Stimulated activated CD4-positive, alpha-beta T cell treated with anti-CD3 and anti-CD28 coated beads, Interleukin-15, amount 100 ng/mL, for 1 hour (primary cell): ENCODE measurements at places on chromosomes 3 and 15.

DNA sequence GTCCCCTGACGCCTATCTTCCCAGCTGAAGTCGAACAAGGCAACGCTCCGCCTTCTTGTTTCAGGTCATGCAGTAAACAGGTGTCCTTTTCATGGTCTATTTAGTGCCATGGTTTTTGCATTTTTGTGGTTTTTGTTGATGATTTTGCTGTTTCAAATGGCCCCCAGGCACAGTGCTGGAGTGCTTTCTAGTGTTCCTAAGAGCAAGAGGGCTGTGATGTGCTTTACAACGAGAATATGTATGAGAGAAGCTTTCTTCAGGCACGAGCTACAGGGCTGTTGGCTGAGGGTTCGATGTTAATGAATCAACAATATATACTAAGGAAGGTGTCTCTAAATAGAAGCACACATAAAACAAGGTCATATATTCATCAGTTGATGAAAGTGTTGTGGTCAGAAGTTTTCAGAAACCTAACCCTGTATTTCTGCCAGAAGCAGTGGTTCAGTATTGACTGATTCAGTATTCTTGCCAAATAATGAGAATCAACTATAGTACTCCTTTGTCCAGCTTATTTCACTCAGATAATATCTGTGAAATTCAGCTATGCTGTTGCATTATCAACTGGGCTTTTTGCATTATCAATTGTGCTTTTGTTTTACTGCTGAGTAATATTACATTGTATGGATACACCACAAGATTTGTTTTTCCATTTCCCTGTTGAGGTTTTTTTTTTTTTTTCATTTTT is 18.5 kb downstream of the LIMD1 start:
- no peak for DNase-seq

- no peak for DNase-seq
These were observed 241.6 kb upstream of the CNTN6 start for GRCh38 chr3:851098-851790.

GRCh38 chr15:97482521-97482920 is 478.0 kb upstream of the ARRDC4 start:
- no peak for DNase-seq

GRCh38 chr15:88704791-88705768 is 66.3 kb downstream of the ISG20 start:
- no peak for DNase-seq

DNA sequence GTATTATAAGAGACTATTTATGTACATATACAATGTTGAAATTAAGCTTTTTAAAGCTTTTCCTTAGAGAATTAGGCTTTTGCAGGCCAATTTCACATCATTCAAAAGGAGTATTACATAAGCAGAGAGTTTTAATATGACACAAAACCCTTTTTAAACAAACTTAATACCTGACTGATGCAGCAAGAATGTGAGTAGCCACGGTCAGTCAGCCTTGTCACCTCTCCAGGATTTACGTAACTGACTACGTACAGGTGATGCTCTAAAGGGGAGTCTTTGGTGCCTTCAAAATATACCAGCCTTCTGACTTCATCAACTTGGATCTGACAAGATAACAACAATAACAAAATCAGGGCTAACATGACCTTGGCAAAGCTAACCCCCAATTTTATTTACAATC is 44.2 kb upstream of the IGDCC4 start:
- DNase-seq: no peak

DNA sequence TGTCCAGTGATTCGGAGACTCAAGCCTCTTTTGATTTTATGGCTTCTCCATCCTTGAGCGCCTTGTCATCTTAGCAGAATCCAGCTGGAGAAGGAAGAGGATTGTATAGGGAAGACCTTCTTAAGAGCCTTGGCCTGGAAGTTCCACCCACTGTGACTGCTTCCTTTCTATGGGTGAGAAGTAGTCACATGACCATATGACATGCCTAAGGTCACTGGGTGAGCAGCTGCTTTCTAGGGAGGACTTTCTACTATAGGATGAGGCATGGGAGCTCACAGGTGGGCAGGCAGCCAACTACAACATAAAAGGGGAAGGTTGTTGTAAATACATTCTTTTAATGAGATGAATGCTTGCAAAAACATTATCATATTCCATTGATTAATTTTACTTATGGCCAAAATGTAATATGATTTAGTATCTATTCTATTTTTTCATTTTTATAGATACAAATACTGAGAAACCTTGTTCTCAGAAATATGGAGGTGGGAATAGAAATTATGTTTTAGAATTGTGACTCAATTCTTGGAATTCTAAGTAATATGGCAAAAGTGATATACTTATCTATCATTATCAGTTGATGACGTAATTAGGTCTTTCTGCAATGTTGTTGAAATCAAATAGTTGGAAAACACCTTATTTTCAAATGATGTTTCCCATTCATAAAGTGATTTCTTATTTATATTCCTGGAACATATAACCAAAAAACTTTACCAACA is 53.6 kb upstream of the MINAR1 start:
- DNase-seq: no peak

- no peak for DNase-seq
These were observed 61.2 kb downstream of the IQGAP1 start for GRCh38 chr15:90449206-90449735.
